Naive thymus-derived CD8-positive, alpha-beta T cell (primary cell): ENCODE measurements at places on chromosomes 7 and 10.

DNA sequence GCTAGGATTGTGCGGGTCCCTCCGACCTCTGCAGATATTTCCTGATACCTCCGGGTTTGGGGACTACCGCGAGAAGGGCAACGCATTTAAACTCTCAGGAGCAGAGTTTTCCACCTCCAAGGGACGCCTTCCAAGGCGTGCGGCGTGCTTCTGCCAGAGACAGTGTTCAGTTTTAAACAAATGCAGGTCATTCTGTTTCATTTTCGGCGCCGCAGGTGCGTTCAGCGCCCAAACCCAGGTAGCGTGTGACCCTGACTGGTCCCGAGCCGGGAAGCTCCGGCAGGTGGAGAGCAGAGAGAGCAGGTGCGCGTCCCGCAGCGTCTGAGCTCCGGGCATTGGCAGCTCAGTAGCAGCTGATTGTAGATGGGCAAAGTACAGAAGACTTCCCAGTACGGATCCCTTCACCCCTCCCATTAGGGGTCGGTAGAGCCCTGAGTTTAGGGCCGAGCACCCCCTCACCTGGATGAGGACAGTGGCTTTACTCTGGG is 1.4 kb upstream of the CYP26A1 start:
- DNase-seq = no peak

- no peak for DNase-seq
Measured at GRCh38 chr7:24922099-24922773, 57.7 kb downstream of the OSBPL3 start.

- DNase-seq = no peak
Measured at GRCh38 chr10:130751851-130752250, 559.7 kb downstream of the TCERG1L start.

DNA sequence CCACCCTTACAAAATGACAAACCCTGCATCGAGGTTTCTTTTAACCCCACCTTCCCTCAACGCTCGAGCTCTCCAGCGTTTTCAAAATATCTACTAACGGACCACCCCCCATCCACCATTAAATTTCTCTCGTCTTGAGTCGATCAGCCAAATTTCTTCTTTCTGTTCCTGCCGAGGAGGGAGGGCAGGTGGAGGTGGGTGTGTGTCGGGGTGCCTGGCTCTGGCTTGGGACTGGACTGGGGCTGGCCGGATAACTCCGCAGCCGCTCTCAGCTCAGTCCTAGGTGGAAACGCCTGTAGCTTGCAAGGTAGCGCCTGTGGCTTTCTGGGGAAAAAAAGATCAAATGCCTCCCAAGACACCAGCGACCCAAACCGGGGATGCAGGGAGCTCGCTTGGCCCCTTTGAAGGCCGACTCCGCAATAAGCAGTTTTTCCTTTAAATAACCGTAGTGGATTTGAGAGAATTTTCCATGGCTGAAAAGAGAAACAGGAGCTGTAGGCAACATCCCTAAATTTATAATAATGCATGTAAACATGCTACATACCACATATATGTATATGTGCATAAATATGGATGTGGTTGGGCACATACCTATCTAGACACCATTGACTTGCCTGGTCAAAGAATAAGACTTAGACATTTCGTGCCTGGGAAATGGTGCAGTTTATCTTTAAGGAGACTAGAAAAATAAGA is 1.9 kb upstream of the TMEM178B start:
- DNase-seq = no peak
